Stimulated activated CD8-positive, alpha-beta memory T cell treated with anti-CD3 and anti-CD28 coated beads, Interleukin-7, amount 100 ng/mL, for 24 hours (primary cell): ENCODE measurements at places on chromosomes 7 and 10.

DNA sequence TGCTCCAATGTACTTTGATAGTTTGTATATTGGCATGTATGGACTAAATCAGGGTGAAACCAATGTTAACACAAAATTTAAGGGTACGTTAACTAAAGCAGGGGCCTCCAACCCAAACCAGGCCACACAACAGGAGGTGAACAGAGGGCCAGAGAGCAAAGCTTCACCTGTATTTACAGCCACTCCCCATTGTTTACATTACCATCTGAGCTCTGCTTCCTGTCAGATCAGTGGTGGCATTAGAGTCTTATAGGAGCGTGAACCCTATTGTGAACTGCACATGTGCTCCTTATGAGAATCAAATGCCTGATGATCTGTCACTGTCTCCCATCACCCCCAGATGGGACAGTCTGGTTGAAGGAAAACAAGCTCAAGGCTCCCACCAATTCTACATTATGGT lies 62.0 kb upstream of the SCIN start:
- DNase-seq = no peak

DNA sequence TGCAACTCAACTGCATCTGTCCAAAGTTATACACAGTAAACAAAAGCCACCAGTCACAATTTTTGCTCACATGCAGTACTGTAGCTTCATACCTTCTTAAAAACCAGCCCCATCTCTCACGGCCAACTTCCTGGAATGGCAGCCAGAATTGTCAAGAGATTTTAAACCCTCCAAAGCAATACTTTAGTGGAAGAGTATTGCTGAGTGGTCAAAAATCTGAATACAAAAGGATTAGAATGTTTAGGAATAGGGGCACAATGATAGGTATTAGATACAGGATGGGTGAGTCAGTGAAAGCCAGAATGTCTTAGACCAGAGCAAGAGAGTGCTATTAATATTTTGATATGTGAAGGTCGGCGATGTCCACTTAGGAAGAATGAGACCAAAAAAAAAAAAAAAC lies 193.9 kb downstream of the AGMO start:
- no peak for DNase-seq

DNA sequence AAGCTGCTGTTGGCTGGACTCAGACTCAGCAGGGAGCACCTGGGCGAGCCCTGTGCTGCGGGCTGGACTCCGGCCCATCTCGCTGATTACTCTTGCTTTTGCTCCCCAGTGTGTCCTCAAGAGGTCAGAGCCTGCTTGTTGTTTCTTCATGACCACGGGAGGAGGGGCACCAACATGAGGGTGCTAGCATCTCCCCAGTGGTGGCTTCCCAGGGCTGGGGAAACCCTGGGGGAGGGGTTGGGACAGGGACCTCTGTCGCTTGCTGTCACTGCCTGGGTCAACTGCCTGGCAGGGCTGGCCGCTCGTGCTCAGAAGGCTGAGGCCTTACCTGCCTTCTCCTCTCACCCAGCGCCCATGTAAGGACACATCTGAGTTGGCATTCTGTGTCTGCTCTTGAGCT lies 152.3 kb upstream of the SHH start:
- no peak for DNase-seq

DNA sequence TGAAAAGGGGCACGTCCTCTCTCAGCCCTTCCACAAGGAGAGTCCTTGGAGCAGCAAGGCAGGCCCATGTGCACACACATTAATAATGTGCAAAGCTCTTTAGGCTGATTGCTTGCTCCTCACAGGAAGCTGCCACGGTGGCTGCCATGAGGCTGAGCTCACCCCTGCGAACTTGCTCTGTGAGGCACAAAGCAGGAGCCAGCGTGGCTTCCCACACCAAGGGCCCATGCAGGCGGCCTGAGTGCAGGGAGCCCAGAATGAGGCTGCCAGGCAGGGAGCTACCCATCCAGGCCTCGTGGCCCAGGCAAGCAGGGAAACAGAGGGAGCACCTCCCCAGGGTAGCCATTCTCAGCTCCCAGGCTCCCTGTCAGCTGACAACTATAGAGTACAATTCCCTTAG lies 242.9 kb downstream of the GRID1 start:
- DNase-seq = no peak

DNA sequence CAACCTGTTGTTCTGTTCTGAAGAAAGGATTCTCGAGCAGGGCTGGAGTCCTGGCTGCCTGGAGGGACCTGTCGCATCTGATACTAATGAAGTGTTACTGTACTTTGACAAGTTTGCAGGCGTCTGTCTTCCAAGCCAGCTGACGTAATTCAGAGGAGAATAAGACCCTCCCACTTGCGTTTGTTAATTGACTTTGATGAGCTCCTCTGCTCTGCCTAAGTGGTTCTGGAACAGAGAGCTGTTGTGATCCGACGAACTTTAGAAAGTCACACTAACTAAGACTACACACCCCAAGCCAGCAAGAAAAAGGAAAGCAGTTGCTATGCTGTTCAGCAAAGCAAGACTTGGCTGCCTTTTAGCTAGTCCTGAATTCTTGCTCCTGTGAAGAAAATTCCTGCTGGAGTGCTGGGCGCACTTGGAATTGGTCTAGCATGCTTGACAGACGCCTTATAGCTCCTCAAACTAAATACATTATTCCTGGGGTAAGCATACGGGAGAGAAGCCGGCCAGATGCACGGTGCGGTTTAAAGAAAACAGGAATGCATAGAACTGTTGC lies 200.3 kb downstream of the CACNB2 start:
- DNase-seq = no peak

GRCh38 chr10:76268530-76268929 lies 837.1 kb downstream of the LRMDA start:
- DNase-seq = no peak

GRCh38 chr10:29471544-29471859 lies 163.3 kb downstream of the SVIL start:
- DNase-seq = no peak

GRCh38 chr7:23490357-23491135 lies 20.3 kb upstream of the IGF2BP3 start:
- no peak for DNase-seq

- DNase-seq = no peak
Observed at GRCh38 chr7:93226310-93226709, at the start of gene HEPACAM2. Gene HEPACAM2, minus strand, starts transcription at chr7:93226469.

DNA sequence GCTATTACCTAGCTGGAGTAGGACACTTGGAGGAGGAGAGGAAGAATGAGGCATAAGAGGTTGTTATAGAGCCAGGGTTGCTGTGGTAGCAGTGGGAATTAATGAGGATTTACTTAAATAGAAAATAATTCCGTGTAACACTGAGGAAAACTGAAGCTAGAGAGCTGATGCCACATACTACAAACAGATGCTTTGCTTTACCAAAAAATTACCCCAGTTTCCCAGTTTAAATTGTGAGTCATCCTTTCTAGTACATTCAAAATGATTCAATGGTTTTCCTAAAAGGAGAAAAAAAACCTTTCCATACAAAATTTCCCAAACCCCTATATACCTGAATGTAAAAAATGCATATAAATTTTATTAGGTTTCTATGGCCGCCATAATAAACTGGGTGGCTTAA lies 58.3 kb downstream of the ZNF518A start:
- DNase-seq = no peak

DNA sequence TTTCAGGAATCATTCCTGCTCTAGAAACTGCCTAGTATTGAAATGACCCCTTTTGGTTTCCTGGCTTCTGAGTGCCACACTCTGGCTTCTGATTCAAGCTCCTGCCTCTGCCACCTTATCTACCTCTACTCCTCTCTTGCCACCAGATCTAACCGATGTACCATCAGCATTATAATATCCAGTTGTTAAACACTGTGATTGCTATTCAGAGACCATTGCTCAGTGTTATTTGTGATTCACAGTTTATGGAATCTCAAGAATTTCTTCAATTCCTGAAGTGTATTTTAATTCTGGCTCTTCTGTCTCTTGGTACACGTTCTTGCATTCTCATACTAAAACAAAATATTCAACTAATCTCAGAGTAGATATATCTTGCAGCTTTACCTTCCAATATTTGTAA lies 88.7 kb downstream of the DYNC1I1 start:
- no peak for DNase-seq

- no peak for DNase-seq
Observed at GRCh38 chr10:52249850-52250395, 64.2 kb upstream of the DKK1 start.

DNA sequence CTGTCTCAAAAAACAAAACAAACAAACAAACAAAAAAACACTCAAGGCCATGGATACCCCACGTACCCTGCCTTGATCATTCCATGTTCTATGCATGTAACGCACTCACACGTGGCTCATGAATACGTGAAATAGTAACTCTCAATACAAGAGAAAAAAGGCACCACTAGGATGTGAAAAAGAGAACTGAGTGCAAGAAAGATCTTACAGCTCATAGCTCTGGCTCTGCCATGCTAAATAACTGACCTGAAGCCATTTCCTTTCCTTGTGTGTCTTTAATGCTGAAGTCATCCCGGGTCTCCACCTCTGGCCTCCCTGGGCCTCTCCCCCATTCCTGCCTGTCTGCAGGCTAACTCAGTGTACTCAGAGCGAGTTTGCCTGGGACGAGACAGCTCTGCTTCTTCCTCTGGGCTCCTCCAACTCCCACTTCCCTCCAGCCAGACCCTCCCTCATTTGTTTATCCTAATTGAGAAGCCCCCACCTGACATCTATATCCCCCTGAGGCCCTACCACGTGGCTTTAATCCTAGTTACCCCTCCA lies 117.3 kb downstream of the PRPF18 start:
- DNase-seq = no peak

DNA sequence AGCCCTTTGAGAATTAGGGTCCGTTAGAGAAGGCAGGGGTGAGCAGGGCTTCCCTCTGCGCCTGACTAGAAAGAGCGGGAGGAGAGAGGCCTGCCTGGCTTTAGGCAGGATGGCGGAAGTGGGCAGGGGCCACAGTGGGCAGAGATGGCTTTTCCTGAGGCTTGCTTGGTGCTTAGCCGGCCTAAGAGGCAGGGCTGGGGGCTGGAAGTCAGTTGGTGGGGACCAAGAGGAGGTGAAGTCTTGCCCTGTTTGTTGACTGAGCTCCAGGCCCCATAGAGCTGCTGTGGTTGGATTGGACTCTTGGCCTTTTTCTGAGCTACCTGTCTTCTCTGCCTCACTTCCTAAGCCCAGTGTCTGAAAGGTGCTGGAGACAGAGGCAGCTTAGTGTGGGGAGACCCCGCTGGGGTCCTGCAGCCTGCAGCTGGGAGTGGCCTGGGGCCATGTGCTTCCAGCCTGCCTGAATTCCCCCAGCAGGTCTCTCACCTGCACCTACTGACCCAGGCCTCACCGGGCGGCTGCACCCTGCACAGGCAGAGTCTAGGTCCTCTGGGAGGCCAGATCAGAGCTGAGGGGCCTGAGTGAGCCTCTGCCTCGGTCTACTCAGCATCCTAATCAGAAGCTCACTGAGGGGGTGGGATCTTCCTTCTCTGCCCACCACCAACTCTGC lies 4.8 kb downstream of the FAM241B start:
- no peak for DNase-seq

GRCh38 chr7:138801256-138801655 lies 3.3 kb upstream of the ATP6V0A4 start:
- DNase-seq = no peak

- no peak for DNase-seq
Observed at GRCh38 chr7:149027611-149028345, 527 bp downstream of the PDIA4 start.

DNA sequence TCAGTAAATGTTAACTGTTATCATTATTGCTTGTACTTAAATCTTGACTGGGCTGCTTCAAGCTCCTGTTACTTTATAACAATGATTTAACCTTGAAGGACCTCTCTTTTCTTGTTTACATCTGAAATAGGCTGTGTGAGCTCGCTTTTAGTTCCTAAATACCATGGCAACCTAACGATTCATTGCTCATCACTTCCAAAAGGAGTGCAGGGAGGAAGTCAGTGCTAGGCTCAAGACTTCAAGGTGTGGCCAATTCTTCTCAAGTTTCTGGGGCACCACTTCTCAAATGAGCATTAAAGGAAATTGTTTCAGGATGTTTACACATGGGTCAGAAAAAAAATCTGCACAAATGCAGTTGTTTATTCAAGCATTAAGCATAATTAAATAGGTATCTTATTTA lies 284.2 kb downstream of the MTERF1 start:
- no peak for DNase-seq

GRCh38 chr10:30973737-30974136 lies 57.9 kb downstream of the ZNF438 start:
- no peak for DNase-seq

DNA sequence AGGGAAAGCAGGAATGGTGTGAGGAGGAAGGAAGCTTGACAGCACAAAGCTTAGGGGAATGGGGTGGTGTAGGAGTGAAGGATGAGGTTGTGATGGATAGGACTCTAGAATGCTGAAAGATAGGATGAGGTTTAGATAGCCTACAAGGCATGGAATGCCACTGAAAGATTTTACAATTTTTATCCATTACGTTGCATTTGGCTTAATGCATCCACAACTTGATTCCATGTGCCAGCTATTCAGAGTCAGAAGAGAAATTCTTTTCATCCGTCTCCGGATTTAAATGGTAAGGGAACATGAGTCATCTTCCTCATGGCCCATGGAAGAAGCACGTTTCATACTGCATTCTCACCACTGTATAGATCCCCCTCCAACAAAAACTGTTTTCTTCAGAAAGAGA lies 212.4 kb upstream of the BMPER start:
- DNase-seq = no peak

GRCh38 chr7:2487586-2488271 lies 11.5 kb upstream of the GRIFIN start:
- no peak for DNase-seq

DNA sequence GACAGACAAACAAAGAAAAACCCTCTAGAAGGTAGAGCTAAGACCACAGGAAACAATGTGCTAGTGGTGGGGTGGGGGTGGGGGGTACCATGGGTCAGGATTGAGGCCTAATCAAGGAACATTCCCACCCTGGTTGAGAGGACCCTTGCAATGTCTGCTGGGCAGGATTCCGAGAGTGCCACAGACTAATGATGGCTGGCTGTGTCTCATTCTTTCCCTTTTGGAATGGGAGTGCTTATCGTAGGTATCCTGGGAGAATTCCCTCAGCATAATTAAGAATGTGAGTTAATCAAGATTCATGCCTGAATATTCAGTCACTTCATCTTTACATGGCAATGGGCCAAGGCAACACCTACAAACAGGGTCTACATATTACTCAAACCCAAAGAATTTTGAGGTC lies 14.7 kb upstream of the MTPN start:
- no peak for DNase-seq

- DNase-seq = no peak
Observed at GRCh38 chr7:68446183-68446582, 1152.1 kb upstream of the AUTS2 start.
